ENCODE measurements at places on chromosomes 12 and 14. TPM values are rescaled to one million over a fixed set of nuclear protein-coding genes. Genes with fewer than 3 reads are reported as not detected.

DNA sequence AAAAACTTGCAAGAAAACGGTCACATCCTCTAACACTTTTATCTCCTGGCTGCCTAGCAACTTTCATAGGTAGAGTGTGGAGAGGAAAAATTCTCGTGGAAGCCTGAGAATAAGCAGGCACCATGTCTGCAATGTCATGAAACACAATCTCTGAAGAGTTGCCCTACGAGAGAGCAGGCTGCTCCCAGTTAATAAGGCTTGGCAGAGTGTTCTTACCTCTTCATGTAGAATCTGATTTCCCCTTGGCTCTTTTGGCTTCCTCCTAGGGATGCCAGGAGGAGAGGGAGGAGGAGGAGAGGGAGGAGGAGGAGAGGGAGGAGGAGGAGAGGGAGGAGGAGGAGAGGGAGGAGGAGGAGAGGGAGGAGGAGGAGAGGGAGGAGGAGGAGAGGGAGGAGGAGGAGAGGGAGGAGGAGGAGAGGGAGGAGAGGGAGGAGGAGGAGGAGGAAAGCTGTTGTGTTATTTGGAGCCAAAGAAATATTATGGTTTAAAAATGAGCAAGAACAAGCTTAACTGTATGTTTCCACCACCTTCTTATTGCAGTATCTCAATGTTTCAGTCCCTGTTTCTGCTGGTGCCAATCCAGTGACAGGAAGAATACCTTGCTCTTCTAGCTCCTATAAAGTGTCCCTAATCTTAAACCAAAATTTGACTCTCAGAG lies 52.9 kb downstream of the EGLN3 start:
- H3K27ac ChIP-seq = no peak overlapping the region
- no peaks in the 10 kb centered on the region for H3K4me1 ChIP-seq
- peaks cover 2% of the 10 kb centered on the region for H3K27me3 ChIP-seq
- no peak for DNase-seq
- H3K36me3 ChIP-seq = 0 out of 2 replicates have a peak, but pooled peaks cover 4% of the 10 kb centered on the region
- H3K4me3 ChIP-seq = no peak overlapping the region

The CIROP gene
- total RNA-seq = not detected

The NEUROD4 gene
- not detected for total RNA-seq

DNA sequence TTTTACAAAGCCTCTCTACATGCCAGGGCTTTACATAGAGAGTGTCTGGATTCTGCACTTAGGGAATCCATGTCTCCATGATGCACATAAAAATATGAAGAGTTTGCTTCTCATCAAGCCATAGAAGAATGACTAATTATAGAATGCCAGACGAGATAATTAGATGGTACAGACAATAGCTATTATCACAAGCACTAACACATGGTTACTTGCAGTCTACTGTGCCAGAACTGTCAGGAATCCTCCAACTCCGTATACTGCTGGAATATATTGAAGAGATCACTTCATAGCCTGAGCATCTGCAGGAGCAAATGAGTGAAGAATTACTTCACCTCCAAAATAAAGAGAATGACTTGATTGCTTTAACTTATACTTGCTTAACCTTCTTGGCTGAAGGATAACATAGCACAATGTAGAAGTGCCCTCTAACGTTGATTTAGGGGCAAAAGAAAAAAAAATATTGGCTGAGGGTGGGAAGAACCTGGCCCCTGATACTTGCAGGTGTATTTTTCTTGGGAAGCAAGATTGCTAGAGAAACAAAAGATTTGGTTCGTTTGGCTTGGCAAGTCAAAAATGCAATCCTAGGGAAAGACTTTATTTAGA lies 272.8 kb upstream of the FAR2 start:
- no peak for DNase-seq
- no peak overlapping the region for H3K4me3 ChIP-seq
- no peak overlapping the region for H3K27ac ChIP-seq
- no peaks in the 10 kb centered on the region for H3K4me1 ChIP-seq

The SLCO1A2 gene
- not detected for total RNA-seq

DNA sequence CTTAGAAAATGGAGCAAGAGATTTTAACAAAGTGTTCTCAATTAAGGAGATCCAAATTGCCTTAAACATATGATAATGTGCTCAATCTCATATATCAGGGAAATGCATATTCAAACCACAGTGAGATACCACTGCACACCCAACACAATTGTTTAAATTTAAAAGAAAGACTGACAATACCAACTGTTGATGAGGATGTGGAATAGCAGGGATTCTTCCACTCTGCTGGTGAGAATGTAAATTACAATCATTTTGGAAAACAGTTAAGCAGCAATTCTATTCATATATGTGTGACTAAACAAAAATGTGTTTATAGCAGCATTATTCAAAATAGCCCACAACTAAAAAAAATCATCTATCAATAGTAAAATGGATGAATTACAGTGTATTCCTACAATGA lies 144.2 kb downstream of the KICS2 start:
- H3K27ac ChIP-seq = peak overlapping the region; percentile 59
- DNase-seq = peak; percentile 18
- peaks cover 49% of the 10 kb centered on the region for H3K4me1 ChIP-seq
- no peaks in the 10 kb centered on the region for H3K27me3 ChIP-seq
- H3K36me3 ChIP-seq = peaks cover 60% of the 10 kb centered on the region
- H3K4me3 ChIP-seq = no peak overlapping the region

The C12orf56 gene
- not detected for total RNA-seq

- DNase-seq = no peak
- H3K4me3 ChIP-seq = peak overlapping the region; percentile 43
- H3K36me3 ChIP-seq = no peaks in the 10 kb centered on the region
- no peaks in the 10 kb centered on the region for H3K4me1 ChIP-seq
Measured at GRCh38 chr14:34059037-34059924, 108.4 kb upstream of the EGLN3 start.

The RTN1 gene
- total RNA-seq = 0.13 TPM

The ENDOU gene
- total RNA-seq = not detected

The DLK1 gene
- not detected for total RNA-seq

The DHH gene
- total RNA-seq = not detected

DNA sequence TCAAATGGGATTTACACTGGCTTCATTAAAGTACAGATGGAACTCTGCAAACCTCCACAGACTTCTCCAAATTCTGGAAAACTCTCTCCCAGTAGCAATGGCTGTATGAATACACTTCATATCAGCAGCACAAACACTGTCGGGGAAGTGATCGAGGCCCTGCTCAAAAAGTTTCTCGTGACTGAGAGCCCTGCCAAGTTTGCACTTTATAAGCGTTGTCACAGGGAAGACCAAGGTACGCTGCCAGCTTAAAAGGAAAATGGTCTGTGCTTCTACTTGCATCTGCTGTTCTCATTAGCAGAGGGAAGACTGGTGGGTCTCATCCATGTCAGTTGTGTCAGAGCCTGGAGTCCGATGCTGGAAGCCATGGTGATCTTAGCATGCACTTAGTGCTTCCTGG lies 71.0 kb downstream of the GNS start:
- no peak overlapping the region for H3K27ac ChIP-seq
- H3K4me1 ChIP-seq = peaks cover 20% of the 10 kb centered on the region
- no peaks in the 10 kb centered on the region for H3K27me3 ChIP-seq
- no peak for DNase-seq
- H3K4me3 ChIP-seq = no peak overlapping the region
- peaks cover 9% of the 10 kb centered on the region for H3K36me3 ChIP-seq

The ERBB3 gene
- total RNA-seq = 1.0 TPM

The LBHD2 gene
- not detected for total RNA-seq

The INSM2 gene
- total RNA-seq = not detected

The HPD gene
- total RNA-seq = not detected

DNA sequence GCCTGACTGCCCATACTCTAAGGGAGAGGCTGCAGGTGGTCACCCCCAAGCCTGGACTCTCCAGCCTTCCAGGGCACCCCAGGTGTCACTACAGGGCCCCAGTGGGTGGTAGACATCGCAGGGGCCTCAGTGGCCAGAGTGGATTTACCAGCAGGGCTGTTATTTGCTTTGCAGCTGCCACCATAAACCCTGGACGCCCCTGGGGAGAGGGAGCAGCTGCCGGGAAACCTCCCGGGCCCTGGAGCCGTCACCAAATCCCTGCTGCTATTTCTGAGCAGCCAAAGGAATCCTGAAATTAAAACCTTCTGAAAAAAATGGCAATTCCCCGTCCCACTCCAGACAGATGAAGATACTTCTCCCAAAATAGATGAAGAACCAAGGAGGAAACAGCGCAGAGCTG lies 13.9 kb downstream of the TMEM119 start:
- H3K27ac ChIP-seq = no peak overlapping the region
- DNase-seq = no peak
- H3K4me1 ChIP-seq = peaks cover 12% of the 10 kb centered on the region
- H3K4me3 ChIP-seq = no peak overlapping the region
- H3K27me3 ChIP-seq = peaks cover 4% of the 10 kb centered on the region

GRCh38 chr12:127893895-127894609 lies 372.9 kb upstream of the TMEM132C start:
- H3K36me3 ChIP-seq = no peaks in the 10 kb centered on the region
- no peak overlapping the region for H3K27ac ChIP-seq
- H3K27me3 ChIP-seq = no peaks in the 10 kb centered on the region
- no peaks in the 10 kb centered on the region for H3K4me1 ChIP-seq
- DNase-seq = no peak

- no peak overlapping the region for H3K4me3 ChIP-seq
- H3K4me1 ChIP-seq = no peaks in the 10 kb centered on the region
- H3K36me3 ChIP-seq = peaks cover 5% of the 10 kb centered on the region
- H3K27ac ChIP-seq = no peak overlapping the region
- no peak for DNase-seq
Measured at GRCh38 chr14:87155856-87156488, 837.0 kb downstream of the GALC start.
